Ovary (tissue), 10 donors: ENCODE measurements at places on chromosomes 1 and 21.
A peak's percentile ranks its signal among the peaks of the same experiment; 100 is the strongest.

DNA sequence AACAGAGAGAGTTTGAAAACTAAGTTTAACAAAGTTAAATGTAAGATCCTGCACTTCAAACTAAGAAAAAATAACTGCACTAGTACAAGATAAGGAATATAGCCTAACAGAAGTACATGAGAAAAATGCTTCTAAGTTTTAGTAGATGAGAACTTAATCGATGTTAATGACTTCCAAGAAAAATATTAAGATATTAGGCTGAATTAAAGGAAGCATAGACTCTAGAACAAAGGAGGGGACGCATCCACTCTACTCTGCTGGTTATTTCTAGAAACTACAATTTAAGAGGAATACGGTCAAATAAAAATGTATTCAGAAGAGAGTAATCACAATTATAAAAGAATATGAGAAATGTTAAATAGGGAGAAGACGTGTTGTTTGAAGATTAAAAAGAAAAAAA is 46.3 kb upstream of the SLC16A1 start:
- no peak for DNase-seq

DNA sequence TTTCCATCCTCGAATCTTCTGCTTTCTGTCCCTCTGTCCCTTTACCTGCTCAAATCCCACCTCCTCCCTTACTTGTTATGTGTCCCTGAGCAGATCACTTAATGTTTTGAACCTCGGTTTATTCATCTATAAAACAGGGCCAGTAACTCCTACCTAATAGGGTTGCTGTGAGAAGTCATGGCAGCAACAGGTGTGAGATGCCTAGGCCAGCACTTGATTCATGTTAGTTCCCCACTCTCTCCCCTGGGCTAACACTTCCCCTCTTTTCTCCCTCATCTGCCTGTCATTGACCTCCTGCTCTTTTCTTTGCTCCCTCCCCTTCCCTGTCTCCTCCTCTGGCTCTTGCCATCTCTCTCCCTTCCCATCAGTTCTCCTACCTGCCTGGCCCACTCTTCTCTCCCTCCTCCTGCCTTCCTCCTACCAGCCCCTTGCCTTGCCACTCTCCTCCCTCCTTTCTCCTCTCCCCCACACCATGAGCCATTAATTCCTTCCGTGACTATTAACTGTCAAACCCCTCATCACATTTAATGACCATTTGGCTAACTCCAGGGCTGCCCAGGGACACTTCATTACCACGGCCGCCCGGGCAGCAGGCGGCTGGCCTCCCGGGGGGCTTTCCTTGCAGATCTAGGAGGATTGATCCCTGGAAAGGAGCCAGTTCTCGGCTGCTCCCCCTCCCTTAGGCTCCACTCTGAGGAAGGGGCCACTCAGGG is 90.6 kb upstream of the CD1D start:
- DNase-seq = no peak

- no peak for DNase-seq
Measured at GRCh38 chr1:8540261-8540941, 222.5 kb downstream of the SLC45A1 start.

GRCh38 chr1:64425521-64425920 is 44.4 kb upstream of the CACHD1 start:
- DNase-seq = no peak

GRCh38 chr1:169295425-169295824 is 72.2 kb downstream of the NME7 start:
- no peak for DNase-seq

DNA sequence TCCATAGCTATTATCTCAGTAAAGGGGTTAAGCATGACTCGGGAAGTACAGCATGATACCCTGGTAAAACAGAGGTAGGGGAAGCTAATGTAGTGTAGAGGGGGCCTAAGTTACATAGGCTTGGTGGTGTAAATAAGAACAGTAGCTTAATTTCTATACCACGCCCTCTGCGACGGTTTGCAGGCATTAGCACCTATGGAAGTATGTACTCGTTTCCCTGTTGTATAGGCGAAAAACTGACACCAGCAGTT is 470 bp upstream of the NAXE start:
- DNase-seq = no peak

DNA sequence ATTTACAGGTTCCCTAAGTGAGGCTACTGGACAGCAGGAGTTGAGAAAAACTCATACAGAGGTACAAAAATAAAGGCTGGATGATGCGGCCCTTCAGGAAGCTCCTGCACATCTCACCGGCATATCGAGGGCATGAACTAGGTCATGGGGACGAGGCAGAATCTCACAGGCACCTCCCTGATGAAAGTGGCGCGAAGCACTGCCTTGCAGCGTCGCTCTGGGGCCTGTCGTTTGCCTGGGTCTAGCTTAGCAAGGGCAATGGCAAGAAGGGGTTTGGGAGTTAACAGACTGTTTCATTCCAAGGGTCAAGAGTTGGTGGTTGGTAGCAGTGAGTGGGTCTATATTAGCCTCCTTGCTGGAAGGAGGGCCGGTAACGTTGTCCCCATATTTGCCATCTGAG is 103.5 kb upstream of the IRF2BP2 start:
- DNase-seq = no peak

DNA sequence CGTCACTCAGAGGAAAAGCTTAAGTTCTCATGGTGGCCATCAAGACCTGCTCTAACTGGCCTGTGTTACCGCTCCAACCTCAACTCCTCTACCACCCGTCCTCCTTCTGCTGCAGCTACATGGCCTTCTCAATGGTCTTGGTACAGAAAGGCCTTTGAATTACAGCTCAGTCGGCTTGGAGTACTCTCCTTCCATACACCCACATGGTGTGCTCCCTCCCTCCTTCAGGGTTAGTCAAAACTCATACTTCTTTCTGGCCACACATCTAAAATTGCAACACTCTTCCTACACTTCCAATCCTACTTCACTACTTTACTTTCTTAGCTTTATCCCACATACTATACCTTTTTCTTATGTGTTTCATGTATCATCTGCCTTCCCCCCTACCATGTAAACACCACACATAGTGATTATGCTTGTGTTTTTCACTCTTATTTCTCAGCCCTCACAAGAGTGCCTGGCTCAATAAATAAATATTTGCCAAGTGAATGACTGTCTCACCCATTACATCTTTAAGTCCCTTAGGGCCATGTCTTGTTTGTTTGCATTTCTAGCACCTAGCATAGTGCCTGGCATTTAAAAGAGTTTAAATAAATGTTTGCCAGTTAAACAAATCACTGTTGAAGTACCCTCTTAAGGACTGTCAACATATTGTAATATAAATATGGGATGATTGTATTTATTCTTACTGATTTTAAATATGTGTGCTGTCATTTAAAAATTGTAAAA is 37.6 kb upstream of the HMCN1 start:
- no peak for DNase-seq

GRCh38 chr1:75786901-75787493 is 941 bp downstream of the RABGGTB start:
- no peak for DNase-seq

DNA sequence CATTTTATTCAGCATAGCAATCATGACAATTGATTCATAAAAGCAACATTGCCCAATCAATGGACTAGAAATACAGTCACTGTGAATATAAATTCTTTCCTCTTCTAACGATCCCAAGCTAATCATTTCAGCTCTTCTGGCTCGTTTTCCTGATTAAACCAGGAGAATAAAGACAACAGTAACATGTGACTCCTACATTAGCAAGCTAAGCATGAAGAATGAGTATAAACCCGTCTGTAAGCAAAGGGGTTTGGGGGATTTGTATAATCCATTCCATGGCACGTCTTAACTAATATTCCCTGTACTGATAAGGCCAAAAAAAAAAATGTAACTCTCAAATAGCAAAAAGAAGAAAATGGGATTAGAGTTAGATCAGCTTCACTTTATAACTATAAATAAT is 21.6 kb downstream of the IRF2BP2 start:
- DNase-seq = no peak

GRCh38 chr1:246182149-246182851 is 324.8 kb downstream of the SMYD3 start:
- DNase-seq = no peak

DNA sequence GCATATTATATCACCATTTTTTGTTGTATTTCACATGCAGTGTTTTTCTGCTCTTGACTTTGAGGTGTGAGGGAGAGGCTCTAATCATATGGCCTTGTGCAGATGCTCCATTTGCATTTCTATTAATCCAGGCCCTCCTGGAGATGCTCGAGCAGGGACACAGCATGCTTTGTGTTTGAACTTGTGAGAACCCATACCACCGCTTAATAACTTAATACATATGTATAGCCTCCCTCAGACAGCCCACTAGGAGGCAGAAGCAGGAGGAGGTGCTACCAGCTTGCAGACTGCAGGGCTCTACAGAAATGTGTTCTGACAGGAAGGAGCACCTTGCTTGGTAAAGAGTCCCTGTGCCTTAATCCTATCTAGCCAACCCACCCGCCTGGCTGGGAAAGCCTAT is 155.2 kb downstream of the BARHL2 start:
- DNase-seq = no peak

DNA sequence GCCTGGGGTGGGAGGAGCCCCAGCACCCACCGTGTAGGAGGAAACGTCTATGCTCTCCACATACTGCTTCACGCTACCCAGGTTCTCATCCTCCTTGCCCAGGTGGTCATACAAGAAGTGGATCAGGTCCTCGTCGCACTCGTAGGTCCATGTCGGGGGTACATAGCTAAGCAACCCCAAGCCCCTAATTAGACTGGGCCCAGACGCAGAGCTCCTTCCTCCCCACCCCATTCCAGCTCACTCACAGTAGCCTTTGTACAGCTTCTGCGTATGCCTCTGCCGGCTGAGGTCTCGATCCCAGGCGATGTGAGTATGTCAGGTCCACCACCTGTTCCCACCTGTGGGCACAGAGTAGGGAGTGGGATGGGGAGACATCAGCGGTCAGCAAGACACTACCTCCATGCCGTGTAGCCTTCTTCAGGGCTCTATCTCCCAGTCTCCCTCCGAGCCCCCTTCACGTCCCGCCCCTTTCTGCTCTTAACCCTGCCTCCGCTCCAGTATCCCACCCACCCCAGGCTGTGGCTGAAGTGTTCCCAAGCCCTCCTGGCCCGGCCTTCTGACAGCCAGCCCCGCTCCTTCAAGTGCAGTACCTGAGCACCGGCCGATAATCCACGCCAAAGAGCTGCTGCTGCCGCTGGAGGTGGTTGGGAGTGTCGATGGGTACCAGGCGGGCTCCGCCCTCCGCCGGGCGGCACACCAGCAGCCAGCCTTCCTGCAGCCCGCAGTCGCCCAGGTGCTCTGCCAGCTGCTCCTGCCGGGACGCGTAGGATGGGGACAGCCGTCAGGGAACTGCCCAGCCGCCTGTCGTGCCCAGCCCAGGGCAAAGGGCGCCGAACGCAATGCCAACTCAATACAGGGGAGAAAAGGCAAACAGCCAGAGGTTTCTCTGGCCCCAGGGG is 919 bp downstream of the HECTD3 start:
- DNase-seq = peak; percentile 46

DNA sequence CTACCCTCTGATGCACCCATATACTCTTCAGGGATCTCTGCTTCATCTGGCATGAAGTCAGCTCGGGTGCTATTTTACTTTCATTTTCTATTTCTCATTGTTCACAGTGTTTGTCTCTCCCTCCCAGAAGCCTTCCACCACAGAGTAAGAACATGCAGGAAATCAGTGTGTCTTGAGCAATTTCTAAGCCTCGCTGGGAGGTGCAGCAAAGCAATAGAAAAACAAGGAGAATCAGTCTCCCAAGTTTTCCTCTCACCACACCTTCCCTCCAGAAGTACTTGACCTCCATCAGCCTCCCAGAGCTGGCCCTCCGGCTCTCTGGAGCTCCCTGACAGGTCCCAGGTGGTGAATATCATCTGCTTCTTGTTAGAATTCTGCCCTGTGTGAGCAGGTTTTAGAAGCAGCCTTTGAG is 594.7 kb upstream of the CAMK1G start:
- no peak for DNase-seq

GRCh38 chr1:48572646-48573258 is 100.7 kb upstream of the SPATA6 start:
- peak; percentile 49 for DNase-seq

DNA sequence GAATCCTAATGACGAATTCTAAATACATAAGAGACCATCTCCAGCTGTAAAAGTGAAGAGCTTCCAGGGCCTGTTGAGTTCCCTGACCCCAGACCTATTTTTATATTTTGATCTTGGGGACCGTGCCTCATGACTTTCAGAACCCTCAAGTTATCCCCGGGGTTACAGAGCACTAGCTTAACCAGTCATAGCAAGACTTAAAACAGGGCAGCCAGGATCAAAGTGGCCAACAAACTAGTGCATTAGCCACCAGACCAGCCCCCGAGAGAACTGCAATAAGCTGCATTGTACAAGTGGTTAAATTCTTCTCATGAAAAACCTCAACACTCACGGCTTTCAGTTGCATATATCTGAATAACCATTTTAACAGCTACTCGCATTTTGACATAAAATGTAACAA is 183.0 kb downstream of the BARHL2 start:
- no peak for DNase-seq

- DNase-seq = no peak
Measured at GRCh38 chr1:18484721-18485120, 4.0 kb downstream of the KLHDC7A start.

DNA sequence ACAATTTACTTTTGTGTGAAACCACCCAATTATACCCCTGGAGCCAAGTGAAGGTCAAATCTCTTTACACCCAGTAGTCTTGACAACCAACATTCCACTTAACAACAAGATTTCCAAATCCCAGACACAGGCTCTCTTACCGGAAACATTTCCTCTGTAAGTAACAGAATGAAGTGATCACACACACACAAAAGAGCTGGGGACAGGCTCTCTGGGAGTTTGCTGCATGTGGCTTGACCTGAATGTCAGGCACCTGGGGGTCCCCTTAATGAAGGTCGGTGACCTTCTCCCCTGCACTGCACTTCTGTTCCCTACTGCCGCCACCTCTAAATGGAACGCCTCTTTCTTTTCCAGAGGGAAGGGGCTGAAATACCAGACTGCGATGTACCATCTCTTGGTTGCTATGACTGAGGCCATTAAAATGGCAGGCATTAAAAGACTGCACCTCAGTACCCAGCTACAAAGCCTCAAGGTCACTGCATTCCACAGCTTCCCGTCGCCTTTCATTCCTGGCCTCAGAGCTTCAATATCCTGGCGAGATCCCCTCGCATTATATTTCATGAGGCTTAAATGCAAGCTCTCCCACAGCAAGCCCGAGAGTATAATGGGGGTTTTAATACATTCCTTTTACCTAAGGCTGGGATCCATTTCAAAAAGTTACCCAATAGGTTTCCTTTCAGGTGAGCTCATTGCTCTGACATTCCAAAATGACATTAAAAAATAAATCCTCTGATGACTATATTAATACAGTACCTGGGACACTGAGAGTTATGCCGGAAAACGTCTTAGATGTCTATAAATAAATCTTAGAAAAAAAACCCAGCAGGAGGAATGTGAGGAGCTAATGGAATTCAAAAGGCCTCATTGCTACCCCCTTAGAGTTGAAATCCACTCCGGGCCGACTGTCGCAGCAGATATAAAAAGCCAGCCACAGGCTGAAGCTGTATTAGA is 90.9 kb upstream of the DIRAS3 start:
- DNase-seq = no peak
